Forelimb muscle (tissue), 1 donor: ENCODE measurements at places on chromosomes 5 and 9.

DNA sequence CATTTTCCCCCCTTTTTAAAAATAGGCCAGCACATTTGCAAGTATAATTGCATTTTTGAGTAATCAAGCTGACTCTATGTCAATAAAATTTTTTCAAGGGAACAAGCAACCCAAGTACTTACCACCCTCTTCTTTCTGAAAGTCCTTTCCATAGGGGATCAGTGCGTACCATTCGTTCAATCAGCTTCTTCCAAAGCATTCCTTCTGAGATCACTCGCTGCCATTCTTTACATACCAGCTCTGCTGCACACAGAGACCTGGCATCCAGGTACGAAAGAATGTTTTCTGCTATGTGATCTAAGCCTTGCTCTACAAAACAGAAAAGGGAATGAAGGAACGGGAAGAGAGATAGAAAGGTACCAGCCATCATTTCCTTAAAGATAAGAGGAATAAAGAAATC lies 106.6 kb downstream of the FBXW11 start:
- no peak for DNase-seq

GRCh38 chr5:76114179-76114851 lies 31.1 kb downstream of the SV2C start:
- no peak for DNase-seq

DNA sequence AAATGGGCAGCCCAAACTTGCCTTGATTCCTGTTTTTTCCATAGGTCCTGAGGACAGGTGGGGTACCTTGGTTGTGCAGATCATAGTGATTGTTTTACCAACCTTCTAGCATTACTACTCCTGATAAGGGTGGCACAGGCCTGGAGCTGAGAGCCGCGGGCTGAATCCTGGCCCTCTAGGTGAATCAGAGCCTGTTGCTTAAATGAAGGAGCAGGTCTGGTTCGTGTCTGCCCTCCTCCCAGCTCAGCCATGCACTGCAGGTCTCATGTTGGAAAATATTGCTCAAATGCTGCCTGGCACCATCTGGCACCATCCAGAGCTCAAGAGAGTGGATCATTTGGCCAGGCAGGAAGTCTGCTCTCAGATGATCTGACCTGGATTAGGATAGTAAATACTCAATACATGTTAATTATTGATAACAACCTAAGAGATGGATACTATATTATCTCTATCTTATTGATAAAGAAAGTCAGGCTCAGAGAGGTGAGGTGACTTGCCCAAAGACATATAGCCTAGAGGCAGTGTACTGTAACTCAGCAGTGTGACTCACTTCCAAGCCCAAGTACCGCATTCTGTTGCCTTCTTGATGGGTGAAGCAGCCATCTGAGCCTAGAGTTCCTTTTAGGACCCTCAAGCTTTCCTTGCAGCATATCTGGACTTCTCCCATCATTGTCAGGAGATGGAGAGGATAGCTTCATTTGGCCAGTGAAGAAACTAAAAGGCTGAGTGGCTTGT lies 104.3 kb upstream of the PITX1 start:
- no peak for DNase-seq

GRCh38 chr5:172672681-172673080 lies 31.6 kb downstream of the NEURL1B start:
- DNase-seq = no peak

- no peak for DNase-seq
These were observed 183.7 kb downstream of the PDE4D start for GRCh38 chr5:59709846-59710245.

DNA sequence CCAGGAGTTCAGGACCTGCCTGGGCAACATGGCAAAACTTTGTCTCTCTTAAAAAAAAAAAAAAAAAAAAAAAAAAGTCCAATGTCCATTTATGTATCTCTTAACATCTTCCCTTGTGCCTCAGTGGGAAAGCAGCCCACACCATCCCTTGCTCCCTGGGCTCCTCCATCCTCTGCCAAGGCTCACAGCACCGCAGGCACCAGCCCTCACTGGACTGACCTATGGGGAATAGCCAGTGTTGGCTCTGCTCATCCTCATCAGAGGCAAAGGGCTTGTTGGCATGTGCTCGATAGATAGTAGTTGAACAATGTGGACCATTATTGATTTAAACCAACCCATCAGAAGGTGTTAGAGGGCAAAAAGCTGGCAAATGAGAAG lies 61.8 kb upstream of the LRRTM2 start:
- no peak for DNase-seq

GRCh38 chr5:43555895-43556606 lies 826 bp downstream of the PAIP1 start:
- DNase-seq = no peak

GRCh38 chr5:43386960-43387362 lies 25.2 kb downstream of the CCL28 start:
- DNase-seq = no peak

- DNase-seq = no peak
These were observed 18.0 kb downstream of the CLTA start for GRCh38 chr9:36208521-36209253.

DNA sequence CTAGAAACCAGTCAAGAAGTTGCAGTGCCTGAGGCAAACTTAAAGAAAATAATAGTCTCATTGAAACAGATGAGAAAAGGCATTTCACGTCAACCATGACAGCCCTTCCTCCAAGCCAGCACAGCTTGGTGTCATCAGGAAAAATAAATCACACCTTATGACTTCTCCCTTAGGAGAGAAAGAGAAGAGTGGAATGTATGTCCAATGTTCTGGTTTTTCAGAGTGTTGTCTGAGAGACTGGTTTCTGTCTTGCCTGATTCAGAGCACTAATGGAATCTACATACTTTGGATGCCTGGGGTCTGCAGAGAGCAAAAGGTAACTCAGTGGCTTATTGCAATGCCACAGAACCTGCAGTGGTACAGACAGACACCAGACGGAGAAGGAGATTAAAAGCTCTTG lies 105.5 kb upstream of the PDE4D start:
- DNase-seq = no peak

GRCh38 chr5:129591508-129592160 lies 131.5 kb downstream of the ADAMTS19 start:
- DNase-seq = no peak

- no peak for DNase-seq
These were observed 143.2 kb upstream of the PCA3 start for GRCh38 chr9:76620996-76621395.

GRCh38 chr9:76916231-76916630 lies 10.3 kb upstream of the PRUNE2 start:
- DNase-seq = no peak

DNA sequence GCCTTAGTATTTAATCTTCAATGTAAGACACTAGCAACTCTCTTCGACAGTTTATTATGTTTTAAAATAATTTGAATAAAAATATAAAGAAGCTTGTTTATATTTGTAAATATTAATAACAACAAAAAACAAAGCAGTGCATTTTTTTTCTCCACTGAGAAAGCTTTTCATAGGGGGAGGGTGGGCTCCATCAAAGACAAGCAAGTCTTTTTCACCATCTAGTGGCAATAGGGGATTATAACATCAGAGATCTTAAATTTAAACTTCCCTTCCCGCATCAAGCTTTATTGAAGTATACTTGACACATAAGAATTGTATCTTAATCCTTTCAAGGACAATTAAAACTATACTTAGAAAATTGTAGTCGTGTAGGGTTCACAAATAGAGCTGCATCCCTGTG lies 9.3 kb upstream of the OR13F1 start:
- DNase-seq = no peak

DNA sequence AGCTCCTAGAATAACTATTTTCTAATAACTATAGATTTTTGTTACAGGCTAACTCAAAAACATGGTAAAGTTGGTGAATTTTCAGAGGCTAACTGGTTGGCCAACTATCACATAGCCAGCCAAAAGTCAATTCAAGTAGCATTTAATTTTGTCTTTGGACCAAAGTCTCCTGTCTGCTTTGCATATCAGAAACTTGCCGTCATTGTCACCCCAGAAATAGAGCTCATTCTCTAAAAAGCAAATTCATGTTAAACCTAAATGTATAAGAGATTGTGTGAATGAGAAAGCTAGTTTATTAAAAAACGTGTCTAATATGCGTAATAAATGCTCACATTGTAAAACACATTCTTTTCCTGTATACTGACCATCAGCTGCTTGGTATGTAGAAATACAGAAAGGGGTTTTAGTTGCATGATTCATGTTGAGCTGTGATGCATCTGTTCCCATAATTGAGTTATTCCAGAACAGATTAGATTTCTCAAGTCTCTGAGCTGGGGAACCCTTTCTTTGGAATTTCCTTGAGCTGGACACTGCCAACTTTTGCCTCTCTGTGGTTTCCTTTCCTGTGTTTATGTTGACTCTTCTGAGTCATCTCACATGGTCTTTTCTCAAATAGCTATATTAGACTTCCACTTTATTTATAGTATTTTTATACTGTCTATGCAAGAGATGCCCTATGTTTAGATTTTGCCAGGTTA lies 7.3 kb downstream of the SRFBP1 start:
- DNase-seq = no peak

GRCh38 chr5:50702615-50703366 lies 36.4 kb downstream of the PARP8 start:
- no peak for DNase-seq

DNA sequence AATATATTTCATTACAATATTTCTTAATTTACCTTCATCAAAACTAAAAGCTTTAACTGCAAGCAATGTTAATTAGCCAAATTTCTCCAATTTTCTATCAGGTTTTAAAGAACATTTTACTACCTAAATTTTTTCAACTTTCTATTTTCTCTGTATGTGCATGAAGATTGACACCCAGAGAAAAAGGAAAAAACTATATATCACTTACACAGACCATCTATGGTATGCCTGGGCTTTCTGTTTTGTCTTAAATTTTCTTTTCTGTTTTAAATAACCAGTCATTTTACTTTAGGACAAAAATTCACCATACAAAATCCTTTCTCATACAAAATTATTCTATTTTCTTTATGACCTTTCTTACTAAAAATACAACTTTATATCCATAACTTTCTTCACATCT lies 13.8 kb upstream of the IL7R start:
- no peak for DNase-seq

DNA sequence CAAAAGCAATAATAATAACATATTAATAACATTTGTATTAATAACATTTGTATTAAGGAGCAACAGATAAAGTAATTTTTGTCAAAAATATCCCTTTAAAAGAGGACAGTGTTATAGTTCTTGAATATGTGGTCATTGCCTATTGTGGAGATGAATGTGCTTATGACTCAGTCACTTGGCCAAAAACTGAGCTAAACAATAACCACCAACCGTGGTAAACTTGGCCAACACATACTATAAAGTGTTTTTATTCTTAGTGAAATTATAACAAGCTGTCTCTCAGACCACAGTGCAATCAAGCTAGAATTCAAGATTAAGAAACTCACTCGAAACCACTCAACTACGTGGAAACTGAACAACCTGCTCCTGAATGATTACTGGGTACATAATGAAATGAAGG lies 159.2 kb upstream of the PLPPR1 start:
- no peak for DNase-seq

GRCh38 chr9:37543468-37543867 lies 32.7 kb downstream of the FBXO10 start:
- no peak for DNase-seq

GRCh38 chr5:101284736-101285375 lies 381.8 kb upstream of the ST8SIA4 start:
- no peak for DNase-seq

DNA sequence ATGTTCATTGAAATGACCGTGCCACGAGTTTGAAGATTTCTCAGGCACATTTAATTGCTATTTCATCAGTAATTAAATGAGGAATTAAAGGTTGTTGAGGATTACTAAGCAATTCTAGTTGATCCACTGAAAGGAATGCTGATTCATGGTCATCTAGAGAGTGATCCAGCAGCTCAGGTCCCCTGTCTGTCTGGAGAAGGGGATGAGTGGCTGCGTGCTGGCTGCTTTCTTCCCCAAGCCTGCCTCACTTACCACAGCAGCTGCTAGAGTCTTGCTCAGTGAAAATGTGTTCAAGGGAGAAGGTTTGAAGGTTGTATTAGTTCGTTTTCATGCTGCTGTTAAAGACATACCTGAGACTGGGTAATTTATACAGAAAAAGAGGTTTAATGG lies 7.8 kb upstream of the TGFBI start:
- DNase-seq = no peak
